ENCODE measurements at places on chromosomes 3 and 15.

DNA sequence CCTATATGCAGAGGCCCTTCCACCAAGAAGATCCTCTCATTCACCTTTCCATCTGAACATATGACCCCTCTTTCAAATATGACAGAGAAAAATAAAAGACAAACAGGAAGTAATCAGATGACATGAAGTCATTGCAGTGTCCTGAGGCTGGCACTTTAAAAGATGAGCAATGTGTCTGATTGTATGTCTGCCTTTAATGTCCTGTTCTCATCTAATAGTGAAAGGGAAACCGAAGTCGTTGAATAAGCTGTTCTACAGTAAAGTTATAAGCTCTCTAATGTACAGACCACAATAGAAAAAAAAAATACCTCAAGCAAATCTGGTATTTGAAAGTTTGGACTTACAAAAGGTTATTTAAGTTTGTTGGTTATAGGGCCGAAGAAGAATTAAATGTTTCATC, 243.0 kb downstream of the CLSTN2 start:
- no peak for DNase-seq

DNA sequence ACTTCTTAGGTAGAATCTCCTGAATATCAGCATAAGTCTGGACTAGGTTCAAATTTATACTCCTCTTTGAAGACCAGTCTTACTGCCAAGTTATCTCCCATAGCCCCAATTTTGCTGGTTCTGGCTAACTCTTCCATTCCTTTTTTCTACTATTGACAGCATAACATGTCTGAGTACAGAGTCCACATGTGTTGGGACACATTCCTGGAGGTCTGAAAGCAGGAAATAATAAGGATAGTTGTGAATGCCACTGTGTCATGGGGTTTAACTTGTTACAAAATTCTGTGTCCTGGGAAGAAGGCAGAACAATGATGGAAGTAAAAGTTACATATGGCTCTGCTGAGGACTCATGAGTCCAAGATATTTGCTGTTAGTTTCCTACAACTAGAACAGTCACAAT, 57.4 kb upstream of the ZBTB20 start:
- no peak for DNase-seq

DNA sequence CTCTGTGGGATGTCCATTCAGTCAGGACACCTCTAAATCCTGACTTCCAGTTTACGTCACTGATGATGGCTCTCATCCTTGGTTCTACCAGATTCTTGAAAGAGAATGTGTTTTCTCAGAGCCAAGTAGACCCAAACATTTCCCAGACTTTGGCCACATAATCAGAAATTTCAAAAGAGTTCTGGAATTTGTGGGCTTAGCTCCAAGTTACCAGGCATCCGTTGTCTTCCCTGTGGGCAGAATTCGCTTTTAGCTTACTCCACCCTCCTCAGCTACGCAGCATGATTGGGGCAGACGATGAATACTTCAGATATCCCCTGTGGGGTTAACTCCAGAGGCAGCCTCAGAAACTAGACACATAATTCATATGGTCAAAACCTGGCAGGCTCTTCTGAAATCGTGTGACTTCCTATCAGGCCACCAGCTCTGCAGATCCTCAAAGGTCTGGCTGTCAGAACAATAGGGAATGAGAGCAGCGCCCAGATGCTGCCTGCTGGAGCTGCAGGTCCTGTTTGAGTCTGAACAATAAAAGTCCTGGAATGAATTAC, 30.6 kb downstream of the CRTC3 start:
- no peak for DNase-seq

DNA sequence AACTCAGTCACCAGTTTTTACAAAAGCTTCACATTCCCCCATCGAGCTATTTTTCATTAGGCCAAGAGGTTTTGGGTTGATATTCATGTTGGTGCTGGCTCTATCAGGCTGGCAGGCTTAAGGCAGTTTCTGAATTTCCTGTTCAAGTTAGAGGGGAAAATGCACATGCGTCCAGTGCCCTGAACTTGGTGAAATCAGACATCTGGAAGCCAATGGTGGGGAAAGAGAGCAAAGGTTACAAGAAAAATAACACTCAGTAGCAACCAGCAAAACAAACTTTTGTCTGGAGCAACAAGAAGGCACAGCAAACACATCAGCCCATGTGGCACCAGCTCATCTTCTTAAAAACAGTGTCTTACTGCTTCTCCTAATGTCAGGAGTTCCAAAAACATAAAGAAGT, 155.6 kb upstream of the TSC22D2 start:
- no peak for DNase-seq

DNA sequence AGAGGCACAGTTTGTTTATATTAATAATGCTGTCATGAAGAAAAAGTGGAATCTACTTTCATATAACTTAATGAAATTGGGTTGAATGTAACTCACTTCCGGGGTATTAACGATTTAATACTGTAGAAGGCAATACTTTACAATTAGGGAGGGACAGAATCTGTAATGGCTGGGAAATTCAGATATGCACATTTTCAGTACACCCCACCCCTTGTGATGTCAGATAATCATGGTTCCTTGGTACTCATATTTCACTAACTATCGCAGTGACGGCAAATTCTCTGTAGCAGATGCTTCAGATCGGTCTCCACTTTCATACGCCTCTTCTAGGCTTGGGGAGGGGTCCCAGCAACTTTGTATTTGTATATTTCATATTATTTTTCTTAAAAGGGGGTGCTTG, 207.3 kb downstream of the GABRB3 start:
- no peak for DNase-seq

DNA sequence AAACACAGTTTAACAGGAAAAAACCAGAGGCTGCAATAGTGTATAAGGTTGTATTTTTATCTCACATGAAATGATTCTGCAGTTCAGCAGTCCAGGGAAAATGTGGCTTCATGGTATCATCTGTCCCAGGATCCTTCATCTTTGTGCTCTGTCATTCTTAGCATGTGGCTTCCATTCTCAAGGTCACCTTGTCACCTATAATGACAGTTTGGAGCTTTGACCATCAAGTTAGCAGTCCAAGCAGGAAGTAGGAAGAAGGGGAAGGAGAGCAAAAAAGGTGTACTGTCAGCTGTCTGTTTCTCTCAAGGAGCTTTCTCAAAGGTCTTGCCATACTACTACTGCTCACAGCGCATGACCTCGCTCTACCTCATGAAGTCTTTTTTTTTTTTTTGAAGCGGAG, 58.6 kb upstream of the CRTC3 start:
- DNase-seq, result no peak

DNA sequence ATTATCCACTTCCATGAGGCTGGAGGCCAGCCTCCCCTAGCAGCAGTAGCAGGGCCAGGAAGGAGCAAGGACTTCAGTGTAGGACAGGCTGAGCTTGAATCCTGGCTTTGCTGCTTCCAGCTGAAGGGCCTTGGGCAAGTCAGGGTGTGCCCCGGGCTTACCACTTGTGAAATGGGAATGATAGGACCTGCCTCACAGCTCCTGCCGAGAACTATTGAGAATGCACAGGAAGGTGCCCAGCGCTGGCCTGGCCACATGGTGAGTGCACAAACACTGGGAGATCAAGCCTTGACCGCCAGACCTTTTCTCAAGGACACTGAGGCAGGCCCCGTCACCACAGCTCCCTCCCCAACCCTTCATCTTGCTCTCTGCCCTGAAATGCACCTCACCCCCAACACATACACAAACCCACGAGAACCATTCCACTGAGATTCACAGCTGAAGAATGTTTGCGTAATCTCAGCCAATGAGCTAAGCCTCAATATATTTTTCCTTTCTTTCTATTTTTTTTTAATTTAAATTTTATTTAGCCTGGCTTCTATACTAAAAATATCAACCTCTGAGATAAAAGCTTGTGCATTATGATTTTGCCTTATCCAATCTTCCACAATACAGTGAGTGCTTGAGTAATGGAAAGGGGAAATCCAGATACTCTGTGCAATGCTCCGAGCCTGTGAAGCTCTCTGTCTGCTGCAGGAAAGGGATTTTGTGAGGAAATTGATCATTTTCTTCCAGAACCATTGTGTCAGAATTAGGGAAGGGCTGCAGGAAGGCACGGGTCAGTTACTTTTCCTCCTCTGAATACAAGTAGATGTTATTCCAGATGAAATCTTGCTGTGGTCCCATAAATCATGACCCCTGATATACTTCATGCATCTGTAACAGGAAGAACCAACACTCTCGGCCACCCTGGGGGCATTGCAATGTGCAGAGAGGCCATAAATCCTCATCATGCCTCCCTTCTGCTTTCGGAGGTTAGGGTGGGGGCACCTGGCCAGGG, 193.9 kb downstream of the TLE3 start:
- DNase-seq, result peak; percentile 22

- DNase-seq, result no peak
Measured at GRCh38 chr15:69908590-69909420, 188.9 kb downstream of the TLE3 start.

DNA sequence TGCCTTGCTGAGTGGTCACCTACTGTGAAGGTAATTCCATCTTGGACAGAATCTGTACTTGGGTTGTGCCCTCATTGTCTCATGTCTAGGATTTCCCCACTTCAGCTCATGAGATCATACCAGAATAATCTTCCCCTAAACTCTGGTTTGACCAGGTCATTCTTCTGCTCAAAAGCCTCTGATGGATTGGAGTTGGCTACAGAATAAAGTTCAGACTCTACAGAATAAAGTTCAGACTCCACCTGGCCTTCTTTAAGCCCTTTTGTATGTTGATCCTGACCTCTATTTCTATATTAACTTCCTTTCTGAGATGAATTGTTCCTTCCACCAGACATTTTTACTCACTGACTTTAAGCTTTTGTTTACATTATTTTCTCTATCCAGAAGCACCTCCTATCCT, 6.4 kb upstream of the GLCE start:
- peak; percentile 47 for DNase-seq

Measured in inflammatory macrophage treated with lipopolysaccharide for 1 hour (primary cell).